ENCODE measurements at places on chromosomes 2 and 18.

DNA sequence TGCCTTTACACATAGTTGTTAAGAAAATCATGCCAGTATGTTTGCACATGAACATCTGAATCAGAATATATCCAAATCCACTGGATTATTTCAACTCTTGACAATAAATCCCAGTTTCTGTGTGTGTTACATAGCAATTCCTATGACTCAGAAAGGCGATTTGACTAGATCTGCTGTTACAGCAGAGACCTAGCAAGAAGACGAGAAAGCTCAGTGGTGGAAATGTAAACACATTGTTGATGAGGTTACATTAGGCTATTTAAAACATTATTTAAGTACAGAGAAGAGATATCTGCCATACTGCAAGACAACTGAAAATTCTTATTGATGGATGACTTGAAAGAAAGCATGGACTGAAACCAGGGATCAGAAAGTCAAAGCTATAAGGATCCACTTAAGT, 73.0 kb upstream of the SMIM21 start:
- no peak for DNase-seq

- DNase-seq, result no peak
These were observed 277.6 kb downstream of the EXOC6B start for GRCh38 chr2:72548081-72548764.

DNA sequence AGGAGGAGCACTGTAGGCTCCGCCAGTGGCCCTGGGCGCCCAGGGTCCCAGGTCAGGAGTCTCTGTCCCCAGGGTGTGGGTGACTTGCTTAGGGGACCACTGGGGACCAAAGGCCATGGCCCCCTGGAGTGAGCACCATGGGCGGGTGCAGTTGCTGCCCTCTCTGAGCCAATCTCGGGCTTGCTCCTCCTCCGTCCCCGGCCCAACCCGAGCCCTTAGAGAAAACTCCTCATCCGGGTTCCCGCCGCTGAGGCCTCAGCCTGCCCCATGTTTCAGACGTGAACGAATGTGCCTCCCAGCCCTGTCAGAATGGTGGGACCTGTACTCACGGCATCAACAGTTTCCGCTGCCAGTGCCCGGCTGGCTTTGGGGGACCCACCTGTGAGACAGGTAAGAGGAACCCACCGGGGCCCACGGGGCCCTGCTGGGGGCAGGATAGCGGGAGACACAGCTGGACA, 38.6 kb downstream of the SNED1 start:
- DNase-seq, result no peak

- no peak for DNase-seq
These were observed 130.2 kb downstream of the INHBB start for GRCh38 chr2:120476141-120476540.

GRCh38 chr2:195543902-195544894, 112.8 kb upstream of the SLC39A10 start:
- DNase-seq, result no peak

GRCh38 chr2:96403481-96403880, 67.9 kb downstream of the NCAPH start:
- DNase-seq, result no peak

DNA sequence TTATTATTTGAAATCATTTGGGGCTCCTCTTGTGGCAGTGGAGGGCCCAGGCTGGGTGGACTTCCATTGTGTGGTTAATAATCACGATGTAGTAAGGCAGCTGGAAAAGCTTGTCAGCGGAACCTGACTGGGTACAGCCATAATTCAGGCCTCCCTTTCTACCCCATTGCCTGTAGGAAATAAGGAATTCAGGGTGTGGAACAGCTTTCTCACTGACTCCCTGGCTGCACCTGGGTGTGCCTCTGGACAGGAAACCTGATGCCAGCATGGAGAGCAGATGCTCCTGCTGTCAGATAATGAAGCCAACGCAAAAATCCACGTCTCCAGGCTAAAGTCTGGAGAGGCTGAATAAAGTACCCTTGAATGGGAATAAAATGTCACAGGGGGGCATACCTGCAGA, 44.2 kb downstream of the LYPD6B start:
- peak; percentile 46 for DNase-seq

- no peak for DNase-seq
These were observed 71.8 kb downstream of the GDF7 start for GRCh38 chr2:20738772-20739171.

GRCh38 chr18:12625241-12625640, 32.7 kb downstream of the SPIRE1 start:
- DNase-seq, result no peak

DNA sequence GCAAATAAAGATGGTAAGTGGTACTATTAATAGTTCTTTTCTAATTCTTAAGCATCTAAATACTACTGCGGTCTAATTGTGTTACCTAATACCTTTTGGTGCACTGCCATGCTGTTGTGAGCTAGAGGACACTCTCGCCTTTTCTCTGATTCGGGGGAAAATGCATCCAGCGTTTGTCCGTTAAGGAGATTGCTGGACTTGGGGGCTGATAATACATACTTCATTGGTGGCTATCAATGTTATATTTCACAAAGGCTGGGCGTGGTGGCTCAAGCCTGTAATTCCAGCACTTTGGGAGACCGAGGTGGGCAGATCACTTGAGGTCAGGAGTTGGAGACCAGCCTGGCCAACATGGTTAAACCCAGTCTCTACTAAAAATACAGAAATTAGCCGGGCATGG, 141.7 kb upstream of the TWIST2 start:
- DNase-seq, result no peak

GRCh38 chr2:30038419-30038818, 108.4 kb upstream of the YPEL5 start:
- no peak for DNase-seq

GRCh38 chr2:143842836-143843235, 677.1 kb downstream of the ZEB2 start:
- no peak for DNase-seq

GRCh38 chr2:121189011-121189410, 96.0 kb downstream of the TFCP2L1 start:
- DNase-seq, result no peak

DNA sequence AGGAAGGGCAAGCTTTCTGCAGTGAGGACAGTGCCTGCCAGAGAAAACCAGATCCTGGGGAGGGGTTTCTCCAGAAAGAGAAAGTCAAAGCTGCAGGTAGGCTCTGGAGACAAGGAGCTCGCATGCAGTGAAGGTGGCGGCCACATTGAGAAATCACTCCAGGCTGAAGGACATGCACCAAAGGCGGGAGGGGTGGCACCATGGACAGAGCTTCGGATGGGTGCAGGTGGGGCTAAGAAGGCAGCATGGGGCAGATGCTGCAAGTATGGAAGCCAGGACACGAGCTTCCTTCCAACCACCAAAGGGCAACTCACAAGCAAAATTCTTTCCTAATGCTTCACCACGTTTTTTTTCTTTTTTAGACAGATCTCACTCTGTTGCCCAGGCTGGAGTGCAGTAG, 104.4 kb upstream of the SLC35G4 start:
- DNase-seq, result no peak

- DNase-seq, result peak; percentile 49
These were observed 249.9 kb upstream of the RBBP8 start for GRCh38 chr18:22683196-22683676.

- DNase-seq, result no peak
These were observed 165.1 kb upstream of the NDUFV2 start for GRCh38 chr18:8937160-8938094.

GRCh38 chr18:35459997-35460396, 37.8 kb downstream of the INO80C start:
- DNase-seq, result no peak

GRCh38 chr2:149994057-149994728, 406.6 kb upstream of the MMADHC start:
- DNase-seq, result no peak

- no peak for DNase-seq
These were observed 690.4 kb upstream of the HS6ST1 start for GRCh38 chr2:129008881-129009554.

DNA sequence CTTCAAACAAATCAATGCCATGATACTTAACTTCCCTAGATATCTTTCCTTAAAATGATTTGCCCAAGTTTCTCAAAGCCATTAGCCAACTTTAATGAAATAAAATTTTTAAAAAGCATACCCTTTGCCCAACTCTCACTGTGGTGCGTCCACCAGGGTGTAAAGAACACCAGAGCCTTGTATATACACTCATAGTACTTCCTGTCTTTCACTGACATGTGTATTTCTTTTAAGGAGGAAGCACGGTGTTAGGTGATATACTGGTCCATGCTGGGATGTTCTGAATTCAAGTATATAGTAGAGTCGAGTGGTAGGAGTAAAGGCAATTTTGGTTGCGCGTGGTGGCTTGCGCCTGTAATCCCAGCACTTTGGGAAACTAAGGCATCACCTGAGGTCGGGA, 22.7 kb downstream of the AAK1 start:
- no peak for DNase-seq

DNA sequence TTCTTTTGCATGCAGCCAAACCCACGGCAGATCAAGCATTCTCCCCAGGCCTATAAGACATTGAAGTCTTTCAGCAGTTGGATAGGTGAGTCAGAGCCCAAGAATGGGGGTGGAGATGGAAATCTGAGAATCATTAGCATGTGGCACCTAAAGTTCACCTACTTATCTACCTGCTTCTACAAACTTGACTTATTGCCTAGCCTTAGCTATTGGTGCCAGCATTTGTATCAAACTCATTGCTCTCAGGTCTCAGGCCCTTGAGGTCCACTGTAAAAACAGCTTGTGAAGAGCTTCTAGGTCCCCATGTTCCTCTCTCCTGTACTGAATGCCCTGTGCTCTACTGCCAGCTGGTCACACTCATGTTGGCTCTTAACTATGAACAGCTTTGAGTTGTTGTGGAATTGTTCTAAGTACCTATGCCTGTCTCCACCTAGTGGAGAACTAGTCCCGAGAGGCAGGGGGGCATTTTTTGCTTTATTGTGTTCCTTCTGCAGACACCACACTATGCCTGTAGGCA, 278.4 kb upstream of the SPRED2 start:
- DNase-seq, result no peak

GRCh38 chr2:33312355-33312754, 164.1 kb upstream of the RASGRP3 start:
- no peak for DNase-seq

DNA sequence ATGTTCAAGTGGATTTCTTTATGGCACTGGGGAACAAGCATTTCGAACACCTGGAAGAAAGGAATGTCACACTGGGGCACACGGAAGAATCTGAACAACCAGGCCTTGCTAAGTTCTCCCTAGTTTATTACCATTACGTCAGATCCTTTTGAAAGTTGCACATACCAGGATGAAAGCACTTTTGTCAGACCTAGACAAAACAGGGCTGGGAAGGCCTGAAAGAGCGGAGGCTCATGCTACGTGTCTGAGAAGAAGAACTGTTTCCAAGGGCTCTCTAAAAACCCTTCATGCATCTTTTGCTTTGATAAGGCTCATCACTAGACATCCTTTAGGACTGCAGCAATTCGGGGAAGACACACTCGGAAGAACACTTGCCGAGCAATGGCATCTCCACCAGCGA, 15.4 kb upstream of the SLC25A52 start:
- DNase-seq, result no peak

- DNase-seq, result no peak
These were observed 164.3 kb upstream of the CHST9 start for GRCh38 chr18:27349284-27349882.

- no peak for DNase-seq
These were observed 439.8 kb upstream of the SLC14A2 start for GRCh38 chr18:45175511-45175910.

GRCh38 chr2:17934721-17935120, 56.3 kb downstream of the KCNS3 start:
- no peak for DNase-seq

DNA sequence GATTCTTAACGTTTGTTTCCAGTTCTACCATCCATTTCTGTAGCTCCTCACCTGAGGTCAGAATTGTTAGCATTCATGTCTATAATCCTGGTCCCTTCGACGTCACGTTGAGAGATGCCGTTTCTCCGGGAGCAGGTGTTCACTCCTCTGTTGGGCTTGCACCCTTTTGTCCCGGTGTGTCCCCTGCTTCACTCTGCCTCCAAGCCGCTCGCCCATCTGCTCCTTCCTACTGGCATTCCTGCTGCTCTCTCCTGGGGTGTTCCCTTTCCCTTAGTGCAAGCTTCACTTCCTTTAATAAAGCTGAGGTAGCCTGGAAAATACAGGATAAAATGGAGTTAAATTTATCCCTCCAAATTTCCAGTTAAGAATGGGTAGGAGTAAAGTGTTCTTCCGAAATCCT, 61.9 kb upstream of the CABYR start:
- DNase-seq, result no peak

DNA sequence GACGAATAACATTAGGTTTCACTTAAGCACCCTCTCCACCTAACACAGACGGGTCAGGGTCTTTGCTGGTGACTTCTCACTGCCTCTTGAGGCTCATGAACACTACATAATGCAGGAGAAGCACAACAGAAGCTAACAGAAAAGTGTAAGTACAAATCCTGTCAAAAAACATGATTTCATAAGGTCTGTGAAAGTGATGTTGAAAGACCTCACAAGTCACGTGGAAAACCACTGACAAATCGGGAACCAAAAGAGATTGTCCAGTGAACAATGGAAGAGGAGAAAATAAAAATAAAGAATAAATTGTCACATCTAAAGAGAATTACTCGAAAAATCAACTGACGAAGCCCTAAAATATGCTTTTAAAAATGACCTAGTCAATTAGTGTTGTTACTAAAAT, 14.0 kb downstream of the PSD4 start:
- no peak for DNase-seq

- no peak for DNase-seq
These were observed 332.9 kb downstream of the SOCS6 start for GRCh38 chr18:70621710-70622109.

DNA sequence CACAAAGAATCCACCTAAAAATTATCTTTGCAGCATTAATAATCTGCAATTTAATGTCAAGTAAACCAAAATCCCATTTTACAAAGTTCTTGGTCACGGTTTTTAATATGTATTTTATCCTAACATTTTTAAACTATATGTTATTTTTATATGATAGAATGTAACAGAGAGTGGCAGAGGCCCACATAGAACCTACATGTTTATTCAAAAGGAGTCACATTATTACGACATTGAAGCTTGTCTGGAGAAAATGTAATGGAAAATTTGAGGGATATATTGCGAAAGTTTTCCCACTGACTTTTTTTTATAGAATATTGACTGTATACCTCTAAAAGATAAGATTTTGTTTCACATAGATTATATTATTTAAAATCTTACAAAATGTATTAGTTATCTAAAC, 89.7 kb upstream of the COL3A1 start:
- DNase-seq, result no peak

DNA sequence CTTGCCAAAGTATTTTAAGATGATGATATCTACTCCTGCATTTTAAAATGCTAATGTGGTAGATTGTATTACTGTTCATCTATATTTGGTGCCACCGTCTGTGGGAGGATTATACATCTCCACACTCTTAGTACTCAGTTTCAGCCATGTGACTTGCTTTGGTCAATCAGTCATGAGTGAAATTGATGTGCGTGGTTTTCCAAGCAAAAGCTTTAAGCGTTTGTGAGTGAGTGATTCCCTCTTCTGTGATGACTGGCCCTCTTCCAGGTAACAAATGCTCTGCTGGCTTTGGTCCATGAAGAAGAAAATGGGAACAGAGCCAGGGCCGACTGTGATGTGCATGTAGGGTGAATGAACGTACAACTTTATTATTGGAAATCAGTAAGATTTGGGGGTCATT, 330.4 kb downstream of the LPIN1 start:
- DNase-seq, result no peak

- no peak for DNase-seq
These were observed 584.7 kb upstream of the SETBP1 start for GRCh38 chr18:44096016-44096415.

- peak; percentile 78 for DNase-seq
These were observed 475 bp downstream of the B3GNT2 start for GRCh38 chr2:62196278-62196901.

Measured in right kidney (tissue), 9 donors.